Stimulated activated CD4-positive, alpha-beta T cell treated with anti-CD3 and anti-CD28 coated beads, Interleukin-4, amount 100 ng/mL, for 48 hours (primary cell): ENCODE measurements at places on chromosomes 5 and 9.

GRCh38 chr5:60811105-60811504, 33.0 kb downstream of the ELOVL7 start:
- no peak for DNase-seq

GRCh38 chr5:171855798-171856763, 70.5 kb downstream of the SMIM23 start:
- no peak for DNase-seq

DNA sequence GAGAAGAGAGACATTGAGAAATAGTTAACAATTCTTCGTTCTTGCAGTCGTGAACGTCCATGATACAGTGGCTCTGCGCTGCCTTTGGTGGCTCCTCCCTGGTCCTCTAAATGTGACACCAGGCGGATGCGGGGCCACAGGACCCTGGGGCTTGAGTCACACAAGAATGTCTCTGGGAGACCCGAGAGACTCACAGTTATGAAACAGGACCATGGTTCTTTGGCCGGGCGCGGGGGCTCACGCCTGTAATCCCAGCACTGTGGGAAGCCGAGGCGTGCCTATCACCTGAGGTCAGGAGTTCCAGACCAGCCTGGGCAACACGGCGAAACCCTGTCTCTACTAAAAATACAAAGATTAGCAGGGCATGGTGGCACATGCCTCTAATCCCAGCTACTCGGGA, 767 bp upstream of the ZDHHC11 start:
- no peak for DNase-seq

DNA sequence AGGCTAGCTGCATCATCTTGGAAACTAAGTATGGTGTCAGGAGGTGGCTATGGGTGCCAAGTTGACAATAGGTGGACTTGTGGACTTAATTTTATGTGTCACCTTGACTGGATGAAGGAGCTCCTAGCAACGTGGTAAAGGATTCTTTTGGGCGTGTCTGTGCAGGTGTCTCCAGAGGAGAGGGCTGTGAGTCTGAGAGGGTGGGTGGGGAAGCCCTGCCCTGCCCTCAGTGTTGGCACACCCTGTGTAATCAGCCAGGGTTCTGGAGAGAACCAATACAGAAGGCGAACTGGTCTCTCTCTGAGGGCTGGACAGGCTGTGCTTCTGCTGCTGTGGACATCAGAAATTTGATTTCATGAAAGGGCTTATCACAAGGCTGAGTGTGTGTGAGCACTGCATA, 61.0 kb downstream of the GTF3C4 start:
- no peak for DNase-seq

DNA sequence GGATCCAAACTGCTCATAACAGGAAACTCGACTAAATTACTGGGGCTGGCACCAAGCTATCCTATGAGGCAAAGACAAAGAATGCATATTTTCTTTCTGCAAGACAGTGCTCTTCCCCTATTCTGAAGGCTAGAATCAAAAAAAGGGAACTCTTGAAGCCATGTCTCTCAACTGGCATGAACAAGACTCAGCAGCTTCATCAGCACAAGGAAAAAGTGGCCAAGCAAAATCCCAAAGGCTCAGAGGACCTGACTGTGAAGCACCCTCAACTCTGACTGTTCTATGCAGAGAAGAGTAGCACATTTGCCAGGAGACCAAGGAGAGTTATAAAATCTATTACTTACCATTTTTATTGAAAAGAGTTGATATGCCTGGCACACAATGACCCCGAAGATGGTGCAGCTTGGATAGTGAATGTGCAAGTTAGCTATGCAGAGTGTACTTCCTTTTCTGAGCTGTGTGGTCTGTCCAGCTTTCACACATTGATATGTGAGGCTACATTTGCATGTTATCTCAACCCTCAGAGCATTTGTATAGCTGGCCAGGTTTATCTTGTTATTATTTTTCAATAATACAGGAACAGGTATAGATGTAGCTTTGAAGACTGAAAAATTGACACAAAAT, 51.0 kb upstream of the FYB1 start:
- DNase-seq: no peak

- peak; percentile 73 for DNase-seq
These were observed at the start of gene UCK1 for GRCh38 chr9:131530920-131531832. UCK1 (minus strand) TSS chr9:131531263; CDS start chr9:131531174, 89 bp downstream.

GRCh38 chr5:36355516-36355915, 53.8 kb upstream of the RANBP3L start:
- no peak for DNase-seq

- DNase-seq: no peak
These were observed at the start of gene CBY3 for GRCh38 chr5:179680780-179681401. CBY3 (minus strand) TSS chr5:179681034; CDS start chr5:179680918, 116 bp downstream.

- DNase-seq: no peak
These were observed 13.0 kb upstream of the GLIPR2 start for GRCh38 chr9:36123515-36123914.

- no peak for DNase-seq
These were observed 278.6 kb upstream of the C9orf72 start for GRCh38 chr9:27851858-27852257.

GRCh38 chr5:138663561-138663960, 88.4 kb upstream of the HSPA9 start:
- no peak for DNase-seq
